Panc1 (cell line): ENCODE measurements at places on chromosomes 1 and 21.
A peak's percentile ranks its signal among the peaks of the same experiment; 100 is the strongest.

DNA sequence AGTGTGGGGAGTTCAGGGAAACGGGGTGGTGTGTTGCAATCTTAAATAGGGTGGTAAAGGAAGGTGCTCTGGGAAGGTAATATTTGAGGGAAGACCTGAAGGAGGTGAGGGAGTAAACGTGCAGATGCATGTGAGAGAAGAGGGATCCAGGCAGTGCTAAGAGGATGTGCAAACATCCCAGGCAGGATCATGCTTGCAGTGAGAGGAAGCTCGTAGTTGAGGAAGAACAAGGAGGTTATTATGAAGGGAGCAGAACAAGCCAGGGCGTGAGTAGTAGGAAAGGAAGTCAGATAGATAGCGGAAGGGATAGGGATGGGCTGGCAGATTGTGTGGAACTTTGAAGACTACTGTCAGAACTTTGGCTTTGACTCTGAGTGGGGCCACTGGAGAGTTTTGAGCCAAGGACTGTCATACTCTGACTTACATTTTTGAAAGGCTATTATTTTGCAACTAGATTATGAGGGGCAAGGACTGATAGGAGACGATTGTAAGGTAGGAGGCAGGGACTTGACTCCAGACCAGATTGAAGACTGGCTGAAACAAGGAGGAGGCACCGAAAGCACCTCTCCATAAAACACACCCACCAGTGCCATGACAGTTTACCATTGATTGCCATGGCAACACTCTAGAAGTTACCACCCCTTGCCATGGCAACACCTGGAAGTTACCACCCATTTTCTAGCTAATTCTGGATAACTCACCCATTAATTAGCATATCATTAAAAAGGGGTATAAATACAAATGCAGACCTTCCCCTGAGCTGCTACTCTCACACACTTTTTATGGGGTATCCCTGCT, 67.0 kb downstream of the XCL2 start:
- no peak for DNase-seq

DNA sequence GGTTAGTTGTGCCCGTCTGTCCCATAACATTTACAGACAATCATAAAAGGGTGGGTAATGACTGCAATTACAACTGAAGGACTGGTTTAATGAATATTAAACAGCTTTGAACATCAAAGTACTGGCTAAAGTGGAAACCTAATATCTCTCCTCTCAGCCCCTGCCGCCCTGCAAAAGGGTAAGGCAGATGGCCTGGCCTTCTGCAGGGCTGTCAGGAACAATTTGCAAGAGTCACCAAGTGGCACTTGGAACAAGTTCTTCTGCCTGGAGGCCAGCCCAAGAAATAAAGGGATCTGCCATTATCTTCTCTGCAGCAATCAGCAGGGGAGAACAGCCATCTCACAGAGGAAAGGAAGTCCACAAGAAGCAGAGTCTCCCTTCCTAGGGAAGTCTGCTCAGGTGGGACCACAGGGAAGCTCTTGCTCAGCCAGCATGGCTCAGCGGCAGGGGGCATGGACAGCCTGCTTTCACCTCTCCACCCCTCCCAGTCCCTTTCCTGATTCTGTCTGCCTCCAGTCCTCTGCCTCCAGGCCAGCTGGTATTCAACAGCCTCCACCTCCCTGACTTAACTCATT, 96.1 kb downstream of the TRABD2B start:
- DNase-seq, result no peak

GRCh38 chr1:43303471-43304313, 2.9 kb downstream of the TIE1 start:
- no peak for DNase-seq

- no peak for DNase-seq
These were observed 634.9 kb downstream of the LMO4 start for GRCh38 chr1:87963556-87963955.

GRCh38 chr1:236602171-236602570, 2.1 kb downstream of the HEATR1 start:
- DNase-seq, result no peak

- DNase-seq, result no peak
These were observed 199.4 kb upstream of the PTGFR start for GRCh38 chr1:78291418-78291817.

GRCh38 chr1:3509721-3510120, 55.3 kb downstream of the ARHGEF16 start:
- DNase-seq, result no peak

GRCh38 chr1:12163210-12163609, 3.6 kb upstream of the TNFRSF1B start:
- no peak for DNase-seq

DNA sequence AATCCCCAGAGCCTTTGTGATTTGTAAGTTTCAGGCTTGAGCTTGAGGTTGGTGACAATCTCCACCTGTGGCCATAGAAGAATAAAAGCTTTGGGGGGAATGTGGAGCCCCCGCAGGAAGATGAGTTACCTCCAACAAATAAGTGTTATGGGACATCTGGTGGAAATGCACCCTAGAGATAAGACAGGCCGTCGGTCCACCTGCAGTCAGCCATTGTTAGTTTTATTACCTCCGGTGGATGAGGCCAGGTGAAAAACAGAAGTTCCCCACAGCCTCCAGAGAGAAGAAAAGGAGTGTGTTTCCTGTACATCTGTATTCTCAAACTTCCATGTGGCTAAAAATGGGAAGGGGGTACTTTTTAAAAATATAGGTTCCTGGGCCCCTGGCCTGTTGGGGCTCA, 137.4 kb downstream of the KAZN start:
- DNase-seq, result no peak

DNA sequence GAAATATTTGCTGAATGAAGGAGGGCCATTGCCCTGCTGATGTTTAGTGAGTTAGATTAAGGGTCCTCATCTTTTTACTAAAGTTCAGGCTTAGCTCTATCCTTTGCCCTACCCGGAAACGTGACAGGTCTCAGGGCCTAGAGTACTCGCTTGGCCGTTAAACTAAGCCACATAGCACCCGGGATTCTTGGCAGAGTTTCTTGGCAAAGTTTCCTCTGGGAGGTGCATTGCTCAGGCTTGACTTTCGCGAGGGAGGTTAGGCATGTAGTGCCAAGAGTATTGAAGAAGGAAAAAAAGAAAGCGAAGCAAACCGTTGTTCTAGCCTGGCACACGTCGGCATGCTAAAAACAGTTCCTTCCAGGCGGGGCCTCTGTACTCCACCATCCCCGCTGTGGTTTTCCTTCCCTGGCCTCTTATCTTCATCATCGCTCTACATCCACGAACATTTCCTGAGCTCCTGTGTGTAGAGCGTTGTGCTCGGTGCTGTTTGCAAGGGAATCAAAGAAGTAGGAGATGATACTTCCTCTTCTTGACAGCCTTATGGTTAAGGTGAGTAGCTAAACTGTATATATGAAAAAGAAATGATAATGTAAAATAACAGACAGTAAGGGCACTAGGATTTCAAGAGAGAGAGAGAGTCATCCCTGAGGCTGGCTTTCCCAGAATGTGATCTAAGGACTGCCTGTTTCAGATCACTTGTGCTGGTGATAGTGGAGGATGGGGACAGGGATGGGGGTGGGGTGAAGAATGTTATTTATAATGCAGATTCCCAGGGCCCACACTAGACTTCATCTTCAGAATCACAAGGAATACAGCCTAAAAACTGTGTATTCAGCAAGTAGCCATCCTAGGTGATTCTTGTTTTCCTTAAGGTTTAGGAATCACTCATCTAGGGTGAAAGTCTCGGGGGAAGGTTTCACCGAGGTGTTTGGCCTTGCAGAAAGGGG, 18.8 kb downstream of the RNF220 start:
- no peak for DNase-seq

DNA sequence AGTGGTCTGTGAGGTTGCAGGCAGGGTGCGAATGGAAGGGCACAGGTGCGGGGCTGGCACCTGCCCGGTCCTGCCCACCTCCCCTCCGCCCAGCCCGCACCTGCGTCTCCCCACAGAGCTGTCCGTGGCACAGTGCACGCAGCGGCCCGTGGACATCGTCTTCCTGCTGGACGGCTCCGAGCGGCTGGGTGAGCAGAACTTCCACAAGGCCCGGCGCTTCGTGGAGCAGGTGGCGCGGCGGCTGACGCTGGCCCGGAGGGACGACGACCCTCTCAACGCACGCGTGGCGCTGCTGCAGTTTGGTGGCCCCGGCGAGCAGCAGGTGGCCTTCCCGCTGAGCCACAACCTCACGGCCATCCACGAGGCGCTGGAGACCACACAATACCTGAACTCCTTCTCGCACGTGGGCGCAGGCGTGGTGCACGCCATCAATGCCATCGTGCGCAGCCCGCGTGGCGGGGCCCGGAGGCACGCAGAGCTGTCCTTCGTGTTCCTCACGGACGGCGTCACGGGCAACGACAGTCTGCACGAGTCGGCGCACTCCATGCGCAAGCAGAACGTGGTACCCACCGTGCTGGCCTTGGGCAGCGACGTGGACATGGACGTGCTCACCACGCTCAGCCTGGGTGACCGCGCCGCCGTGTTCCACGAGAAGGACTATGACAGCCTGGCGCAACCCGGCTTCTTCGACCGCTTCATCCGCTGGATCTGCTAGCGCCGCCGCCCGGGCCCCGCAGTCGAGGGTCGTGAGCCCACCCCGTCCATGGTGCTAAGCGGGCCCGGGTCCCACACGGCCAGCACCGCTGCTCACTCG, 23.3 kb downstream of the FTCD start:
- DNase-seq, result no peak

DNA sequence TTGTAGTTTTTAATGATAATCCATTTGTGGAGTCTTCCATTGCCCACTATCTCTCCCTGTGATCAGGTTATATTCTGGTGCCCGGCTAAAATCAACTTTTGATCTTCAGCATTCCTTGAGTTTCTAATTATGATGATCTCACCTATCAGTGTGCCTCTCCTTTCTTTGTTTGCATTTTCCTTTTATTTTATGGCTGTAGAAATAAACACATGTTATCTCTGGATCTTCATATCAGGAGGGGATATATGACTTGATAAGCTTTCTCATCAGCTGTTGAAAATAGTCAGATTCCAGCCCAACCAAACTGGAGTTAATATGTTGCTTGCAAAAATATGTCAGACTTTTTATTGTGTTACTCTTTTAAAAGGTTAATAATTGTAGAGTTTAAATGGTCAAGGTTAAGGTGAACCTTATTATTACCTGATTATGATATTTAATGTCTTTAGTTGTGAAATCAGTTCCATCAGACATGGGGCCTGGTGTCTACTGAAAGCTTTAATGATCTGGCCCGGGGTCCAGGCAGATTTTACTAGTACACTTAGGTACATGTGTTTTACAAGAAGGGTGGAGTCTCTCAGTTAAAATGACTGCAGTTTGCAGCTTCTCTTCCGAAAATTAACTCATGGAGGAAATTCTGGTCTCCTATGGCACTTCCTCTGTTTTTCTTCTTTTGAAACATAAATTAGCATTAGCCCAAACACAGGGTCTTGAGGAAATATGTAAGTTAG, 12.8 kb downstream of the KRTAP24-1 start:
- no peak for DNase-seq

GRCh38 chr1:21562896-21563295, 53.7 kb downstream of the ALPL start:
- no peak for DNase-seq

GRCh38 chr21:41634211-41634694, 126.3 kb upstream of the TMPRSS2 start:
- DNase-seq, result no peak

DNA sequence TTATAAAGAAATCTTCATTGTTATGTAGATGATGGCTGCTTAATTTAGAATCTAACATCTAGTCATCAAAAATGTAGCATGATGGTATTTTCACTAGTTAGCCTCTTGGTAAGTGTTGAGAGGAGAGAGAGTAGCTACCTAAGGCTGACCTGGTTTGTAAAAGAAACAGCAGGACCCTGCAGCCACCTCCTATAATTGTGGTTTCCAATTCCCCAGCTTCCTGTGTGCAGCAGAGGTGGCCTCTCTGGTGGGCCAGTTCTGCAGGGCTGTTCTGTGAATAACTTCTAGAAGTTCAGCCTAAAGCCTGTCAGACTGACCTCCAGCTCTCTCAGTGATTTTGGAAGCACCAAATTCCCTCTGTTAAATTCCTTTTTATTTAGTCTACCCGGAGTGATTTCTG, 246.4 kb upstream of the LRRC7 start:
- no peak for DNase-seq

GRCh38 chr1:151512801-151513625, 1.8 kb downstream of the CGN start:
- DNase-seq, result no peak

GRCh38 chr1:72003092-72003491, 279.2 kb downstream of the NEGR1 start:
- no peak for DNase-seq

GRCh38 chr1:197178998-197179397, 32.5 kb upstream of the ASPM start:
- no peak for DNase-seq

- DNase-seq, result no peak
These were observed 51.6 kb upstream of the HPDL start for GRCh38 chr1:45275054-45275453.

DNA sequence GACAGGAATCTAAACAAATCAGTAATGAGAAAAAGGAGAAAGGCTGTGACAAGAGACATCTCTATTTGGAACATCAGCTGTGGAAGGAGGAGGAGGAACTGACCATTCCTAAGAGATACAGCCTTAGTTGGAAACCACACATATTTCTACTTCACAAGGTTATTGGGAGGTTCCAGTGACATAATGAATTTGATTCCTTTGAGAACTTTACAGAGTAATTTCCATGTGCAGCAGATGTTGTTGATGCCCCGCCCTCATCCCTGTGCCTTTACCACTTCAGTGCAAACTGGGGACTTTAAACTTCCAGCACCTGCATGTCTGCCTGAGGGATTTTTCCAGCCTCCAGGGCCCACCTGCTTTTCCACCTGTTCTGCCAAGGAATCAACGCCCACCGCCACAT, 9.3 kb upstream of the ST6GALNAC5 start:
- no peak for DNase-seq

- no peak for DNase-seq
These were observed 3.5 kb upstream of the TMCO2 start for GRCh38 chr1:40244138-40244744.

DNA sequence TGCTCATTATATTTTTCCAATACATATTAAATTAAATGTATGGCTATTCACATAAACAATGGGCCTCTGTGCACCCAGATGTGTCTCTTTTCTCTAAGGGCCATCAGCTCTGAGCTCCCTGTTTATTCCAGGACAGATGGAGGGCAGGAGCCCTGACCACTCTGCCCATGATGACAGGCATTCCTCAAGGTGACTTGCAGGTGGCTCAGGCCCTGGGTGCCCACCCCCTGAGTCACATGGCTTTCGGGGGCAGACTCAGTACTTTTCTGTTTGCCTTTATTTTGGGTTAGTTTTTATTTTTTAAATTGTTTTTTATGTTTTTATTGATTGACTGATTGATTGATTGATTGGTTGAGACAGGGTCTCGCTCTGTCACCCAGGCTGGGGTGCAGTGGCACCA, 6.4 kb upstream of the LRP8 start:
- DNase-seq, result no peak

- peak; percentile 78 for DNase-seq
These were observed 10.9 kb upstream of the C4BPB start for GRCh38 chr1:207077470-207078377.

DNA sequence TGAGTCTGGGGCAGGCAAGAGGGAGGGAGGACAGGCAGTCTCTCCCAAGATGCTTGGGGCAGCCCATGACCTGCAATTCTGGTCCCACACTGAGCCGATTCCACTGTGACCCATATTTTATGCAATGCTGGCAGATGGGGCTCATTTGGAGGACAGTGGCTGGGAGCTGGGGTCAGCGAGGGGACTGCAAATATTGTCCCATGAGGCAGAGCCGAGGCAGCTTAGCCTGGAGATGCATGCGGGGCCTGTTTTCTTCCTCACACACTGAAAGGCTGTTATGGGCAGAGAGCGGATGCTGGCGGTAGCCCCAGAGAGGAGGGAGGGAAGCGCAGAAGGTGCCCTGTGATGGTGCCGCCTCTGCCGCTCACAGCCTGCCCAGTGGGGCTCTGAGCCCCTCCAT, 128.5 kb upstream of the POU3F1 start:
- DNase-seq, result no peak

- peak; percentile 13 for DNase-seq
These were observed 204.1 kb upstream of the PTGFR start for GRCh38 chr1:78286686-78287085.
